K562 (cell line): ENCODE measurements at places on chromosomes 12 and 14. TPM values are rescaled to one million over a fixed set of nuclear protein-coding genes. Genes with fewer than 3 reads are reported as not detected.

GRCh38 chr12:43737646-43738045, 20.9 kb downstream of the PUS7L start:
- no peak for DNase-seq

- no peak for DNase-seq
Measured at GRCh38 chr12:77124767-77125166, 59.4 kb upstream of the E2F7 start.

The ALX1 gene
- 0.13 TPM in 1 of 2 replicates, not detected in the other for total RNA-seq

- no peak for DNase-seq
Measured at GRCh38 chr12:67740711-67741110, 92.2 kb downstream of the DYRK2 start.

DNA sequence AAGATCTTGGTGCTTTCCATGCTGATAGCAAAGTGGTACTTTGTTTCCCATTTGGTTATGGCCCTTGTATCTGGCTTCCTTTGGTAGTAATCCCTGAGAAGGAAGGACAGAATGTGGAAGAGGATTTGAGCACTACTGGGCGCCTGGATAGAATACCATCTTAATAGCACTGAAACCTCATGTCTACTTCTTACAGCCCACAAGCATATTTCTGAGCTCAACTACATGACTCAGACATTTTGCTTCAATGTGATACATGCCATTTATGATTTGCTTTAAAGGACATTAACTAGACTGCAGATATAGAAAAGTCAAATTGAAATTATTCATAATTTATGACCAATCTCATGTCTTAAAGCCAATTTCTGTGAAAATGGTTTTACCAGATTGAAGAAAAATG, 80.4 kb downstream of the LIN7A start:
- DNase-seq: no peak

The LRRK2 gene
- total RNA-seq: 0.58 and 0.89 TPM in 2 replicates

DNA sequence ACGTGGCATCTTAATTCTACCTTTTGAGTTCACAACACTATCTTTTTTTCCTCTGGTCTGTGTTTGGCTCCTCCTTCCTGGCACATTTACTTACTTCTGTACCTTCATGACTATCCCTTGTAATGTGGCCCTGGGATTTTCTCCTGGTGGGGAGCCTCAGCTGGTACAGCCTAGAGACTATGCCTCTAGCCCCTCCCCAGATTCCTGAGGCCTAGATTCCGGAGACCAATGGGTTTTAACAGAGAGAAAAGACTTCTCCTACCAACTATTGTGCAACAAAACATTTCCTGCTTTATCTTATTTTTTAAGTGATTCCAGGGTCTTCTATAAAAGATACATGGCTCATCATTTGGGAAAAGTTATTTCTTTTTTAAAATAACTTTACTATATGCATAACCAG, 216.2 kb upstream of the KRR1 start:
- DNase-seq: no peak
